ENCODE measurements at places on chromosomes 3 and 15.
A peak's percentile ranks its signal among the peaks of the same experiment; 100 is the strongest.

GRCh38 chr15:90086868-90087268 lies 15.4 kb downstream of the IDH2 start:
- DNase-seq, result no peak

DNA sequence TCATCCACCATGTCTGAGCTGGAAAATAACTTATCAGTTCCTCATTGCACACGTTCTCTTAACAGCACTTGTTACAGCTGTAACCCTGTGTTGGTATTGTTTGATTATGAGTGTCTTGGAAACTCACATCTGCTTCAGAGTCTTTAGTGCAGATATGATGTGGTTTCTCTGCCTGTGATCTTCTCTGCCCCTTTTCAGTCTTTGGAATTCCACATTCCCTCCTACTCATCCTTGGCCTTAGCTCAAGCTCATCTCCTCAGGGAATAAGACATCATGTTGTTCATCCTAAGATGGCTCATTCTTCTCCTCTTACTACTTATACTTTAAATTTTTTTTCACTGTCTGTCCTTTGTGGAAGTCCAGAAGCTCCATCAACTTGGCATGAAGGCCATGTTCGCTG lies 77.7 kb downstream of the SYNPR start:
- DNase-seq, result peak; percentile 70

GRCh38 chr3:10550705-10551104 lies 45.3 kb upstream of the ATP2B2 start:
- DNase-seq, result no peak

DNA sequence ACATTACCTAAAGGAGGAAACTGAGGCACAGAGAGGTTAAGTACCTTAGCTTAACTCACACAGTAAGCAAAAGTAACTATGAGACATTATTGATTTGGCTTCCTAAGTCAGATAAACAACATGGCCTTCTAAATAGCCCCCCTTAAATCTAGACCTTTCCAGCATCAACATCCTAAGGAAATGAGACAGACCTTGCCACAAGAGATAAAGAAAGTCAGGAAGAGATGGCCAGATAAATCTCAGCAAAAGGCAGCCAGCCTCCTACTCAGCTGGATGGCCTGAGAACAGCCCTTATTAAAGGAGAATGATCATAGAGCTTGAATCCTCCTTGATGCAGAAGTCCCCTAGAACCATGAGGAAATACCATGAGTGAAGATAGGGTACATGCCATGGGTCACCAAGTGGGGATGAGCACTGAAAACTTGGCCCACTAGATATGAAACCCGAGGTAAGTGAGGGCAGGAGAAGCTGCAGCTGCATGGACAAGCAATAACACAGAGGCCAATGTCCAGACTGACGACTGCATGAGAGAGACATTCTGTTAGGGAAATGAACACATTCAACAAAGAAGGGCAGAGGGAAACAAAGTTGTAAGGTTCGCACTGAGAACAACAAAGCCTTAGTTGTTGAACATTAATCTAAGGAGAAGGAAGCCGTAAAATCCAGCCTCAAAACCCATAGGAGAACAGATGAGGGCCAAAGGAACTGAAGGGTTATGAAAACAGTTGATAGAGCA lies 69.6 kb downstream of the ZIC4 start:
- DNase-seq, result no peak

GRCh38 chr3:127961124-127961523 lies 46.1 kb downstream of the KBTBD12 start:
- DNase-seq, result no peak

- DNase-seq, result no peak
Observed at GRCh38 chr3:48990636-48991469, 812 bp downstream of the P4HTM start.

- no peak for DNase-seq
Observed at GRCh38 chr15:45943240-45943639, 308.4 kb downstream of the SQOR start.

DNA sequence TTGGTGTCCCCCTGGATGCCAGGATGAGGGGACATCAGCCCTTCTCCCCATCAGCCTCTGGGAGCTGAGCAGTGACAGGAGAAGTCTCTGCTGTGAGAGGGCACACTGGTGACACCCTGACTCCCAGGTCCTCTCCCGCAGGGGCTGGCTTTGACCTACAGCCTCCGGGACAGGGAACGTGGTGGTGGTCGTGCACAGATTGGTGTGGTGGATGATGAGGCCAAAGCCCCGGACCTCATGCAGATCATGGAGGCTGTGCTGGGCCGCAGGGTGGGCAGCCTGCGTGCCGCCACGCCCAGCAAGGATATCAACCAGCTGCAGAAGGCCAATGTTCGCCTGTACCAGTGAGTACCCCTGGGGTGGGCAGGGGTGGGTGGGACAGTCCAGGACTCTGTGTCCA lies 6.8 kb downstream of the VILL start:
- no peak for DNase-seq

DNA sequence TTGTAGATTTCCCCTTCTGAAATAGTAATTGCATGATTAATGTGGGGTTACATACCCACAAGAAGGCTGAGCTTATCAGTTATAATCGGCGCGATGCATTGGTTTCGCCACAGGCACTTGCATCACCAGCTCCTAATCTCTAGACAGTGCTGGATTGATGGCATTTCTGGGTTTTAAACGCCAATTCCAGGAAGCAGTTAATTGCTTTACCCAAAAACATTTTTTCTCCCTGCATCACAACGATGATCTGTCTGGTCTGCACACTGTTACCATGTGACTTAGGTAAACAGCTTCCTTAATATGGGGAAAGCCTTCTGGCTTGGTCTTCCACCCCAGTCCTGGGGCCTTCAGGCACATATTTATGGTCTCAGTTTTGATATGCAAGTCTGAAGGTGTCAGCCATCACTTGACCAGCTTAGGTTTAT lies 70.0 kb upstream of the HEG1 start:
- peak; percentile 100 for DNase-seq

DNA sequence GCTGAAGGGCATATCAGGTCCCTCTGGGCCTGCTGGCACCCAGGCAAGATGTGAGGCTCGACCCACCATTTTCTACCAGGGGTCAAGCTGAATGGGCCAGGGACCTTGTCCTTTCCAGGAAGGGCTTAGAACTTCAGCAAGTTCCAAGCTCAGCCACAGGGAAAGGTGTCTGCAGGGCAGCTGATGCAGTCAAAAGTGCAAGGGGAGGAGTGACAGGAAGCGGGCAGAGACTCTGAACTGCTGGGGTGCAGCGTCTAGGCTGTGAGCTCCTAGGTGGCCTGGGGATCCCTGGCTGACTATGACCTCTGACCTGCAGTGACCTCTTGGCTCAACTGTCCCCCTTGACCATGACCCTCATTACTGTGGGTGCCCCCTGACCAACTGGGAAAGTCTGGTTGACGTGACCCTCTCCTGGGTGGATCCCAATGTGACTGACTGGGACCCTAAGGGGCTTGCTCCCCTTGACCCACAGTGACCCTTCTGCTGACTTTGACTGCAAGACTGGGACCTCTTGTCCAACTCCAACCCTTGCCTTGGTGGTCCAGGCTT lies 14.4 kb upstream of the SEC13 start:
- DNase-seq, result no peak

DNA sequence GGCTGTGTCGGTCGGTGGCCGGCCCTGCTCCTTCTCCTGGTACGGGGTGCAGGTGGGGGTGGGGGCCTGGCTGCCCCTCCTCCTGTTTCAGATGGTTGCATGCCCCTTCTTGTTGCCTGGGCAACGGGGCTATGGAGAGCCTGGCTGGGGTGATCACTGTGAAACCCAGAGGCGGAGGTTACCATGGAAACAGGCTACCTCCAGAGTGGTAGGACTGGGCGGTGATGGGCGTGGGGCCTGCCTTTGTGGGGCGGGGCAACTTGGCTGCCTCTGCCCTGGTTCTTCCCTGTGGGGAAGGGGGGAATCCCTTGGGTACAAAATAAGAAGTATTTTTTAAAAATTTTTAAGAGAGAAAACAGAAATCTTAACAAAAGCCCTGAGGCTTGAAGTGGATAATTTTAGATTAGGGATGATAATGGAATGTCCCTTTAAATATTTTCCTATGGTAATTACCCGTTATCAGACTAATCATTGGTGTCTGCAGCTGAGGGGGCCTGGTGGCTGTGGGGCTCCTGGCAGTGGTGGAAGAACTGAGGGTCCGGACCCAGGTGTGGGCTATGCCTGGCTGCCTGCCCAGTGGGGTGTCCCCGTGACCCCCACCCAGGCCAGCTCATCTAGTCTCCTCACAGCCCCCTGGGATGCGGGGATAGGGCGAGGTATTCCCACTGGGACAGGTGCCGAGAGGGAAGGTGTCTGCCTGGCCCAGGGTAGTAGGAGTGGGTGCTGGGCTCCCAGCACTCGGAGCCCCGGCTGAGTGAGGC lies 32.5 kb downstream of the PLXNA1 start:
- no peak for DNase-seq

- peak; percentile 93 for DNase-seq
Observed at GRCh38 chr15:72758182-72758581, 25.4 kb downstream of the ADPGK start.

- no peak for DNase-seq
Observed at GRCh38 chr3:24905266-24905665, 410.6 kb upstream of the THRB start.

DNA sequence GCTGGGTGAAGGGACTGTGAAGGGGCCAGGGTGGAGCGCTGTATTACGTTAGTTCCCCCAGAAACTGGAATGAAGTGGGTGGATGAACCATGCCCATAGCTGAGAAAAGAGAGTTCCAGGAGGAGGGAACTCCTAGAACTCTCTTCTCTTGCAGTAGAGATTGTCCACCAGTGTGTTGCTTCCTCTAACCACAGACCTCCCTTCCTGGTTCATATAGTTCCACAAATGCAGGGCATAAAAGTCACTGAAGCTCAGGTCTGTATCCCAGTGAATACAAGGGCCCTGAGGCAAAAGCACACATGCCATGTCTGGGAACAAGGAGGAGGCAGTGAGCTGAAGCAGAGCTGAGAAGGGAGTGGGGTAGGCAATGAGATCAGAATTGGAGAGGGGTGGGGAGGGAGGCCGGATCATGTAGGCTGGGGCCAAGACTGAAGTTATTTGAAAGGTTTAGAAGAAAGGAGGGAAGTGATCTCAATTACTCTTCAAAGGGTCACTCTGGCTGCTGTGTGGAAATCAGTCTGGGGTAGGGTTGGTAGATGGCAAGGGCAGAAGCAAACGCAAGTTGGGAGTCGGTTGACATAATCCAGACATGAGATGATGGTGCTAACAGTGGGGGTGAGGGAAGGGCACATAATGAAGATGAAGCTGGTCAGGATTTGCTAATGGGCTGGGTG lies 6.5 kb downstream of the A4GNT start:
- DNase-seq, result no peak

DNA sequence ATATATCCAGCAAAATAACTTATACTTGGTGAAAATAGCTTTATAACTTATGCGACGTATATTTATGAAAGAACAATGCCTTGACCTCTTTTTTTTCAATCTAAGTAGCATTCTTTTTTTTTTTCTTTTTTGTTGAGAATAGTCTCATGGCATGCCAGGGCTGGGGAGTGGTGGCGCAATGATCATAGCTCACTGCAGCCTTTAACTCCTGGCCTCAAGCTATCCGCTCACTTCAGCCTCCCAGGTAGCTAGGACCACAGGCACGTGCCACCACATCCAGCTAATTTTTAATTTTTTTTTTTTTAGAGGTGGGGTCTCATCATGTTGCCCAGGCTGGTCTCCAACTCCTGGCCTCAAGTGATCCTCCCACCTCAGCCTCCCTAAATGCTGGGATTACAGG lies 43.5 kb downstream of the RAB8B start:
- DNase-seq, result no peak

DNA sequence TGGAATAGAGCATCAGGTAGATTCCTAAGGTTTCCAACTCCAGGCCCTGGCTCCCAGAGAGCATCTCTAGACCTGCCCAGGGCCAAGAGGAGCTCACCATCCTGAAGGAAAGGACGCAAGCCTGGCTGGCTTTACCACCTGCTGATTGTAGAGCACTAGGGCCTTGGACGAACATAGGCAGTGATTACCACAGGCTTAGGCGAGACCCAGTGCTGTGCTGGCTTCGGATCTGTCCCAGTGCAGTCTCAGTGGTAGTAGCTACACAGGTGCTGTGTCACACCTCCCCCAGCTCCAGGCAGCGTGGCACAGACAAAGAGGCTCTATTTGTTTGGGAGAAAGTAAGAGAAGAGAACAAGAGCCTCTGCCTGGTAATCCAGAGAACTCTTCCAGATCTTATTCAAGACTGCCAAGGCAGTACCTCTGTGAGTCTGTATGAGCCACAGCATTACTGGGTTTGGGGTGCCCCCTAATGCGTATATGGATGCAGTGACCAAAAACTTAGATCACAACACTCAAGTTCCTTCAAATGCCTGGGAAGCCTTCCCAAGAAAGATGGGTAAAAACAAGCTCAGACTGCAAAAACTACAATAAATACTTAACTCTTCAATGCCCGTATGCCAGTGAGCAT lies 25.4 kb downstream of the ISG20 start:
- no peak for DNase-seq

DNA sequence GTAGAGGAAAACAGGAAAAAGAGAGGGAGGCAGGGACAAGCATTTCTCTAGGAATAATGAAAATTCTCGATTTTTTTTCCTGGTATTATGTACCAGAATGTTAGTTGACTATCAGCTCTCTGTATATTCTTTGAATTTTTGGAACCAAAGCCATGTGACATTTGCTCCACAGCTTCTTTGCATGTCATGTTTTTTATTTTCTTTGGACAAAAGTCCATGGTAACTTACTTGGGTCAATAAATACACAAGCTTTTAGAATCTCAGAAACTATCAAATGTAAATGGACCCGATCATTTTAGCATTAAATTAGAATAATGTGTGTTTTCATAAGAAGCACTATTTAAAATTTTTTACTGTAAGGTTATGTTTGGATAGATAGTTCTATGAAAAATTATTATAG lies 320.5 kb downstream of the ZIC1 start:
- no peak for DNase-seq

DNA sequence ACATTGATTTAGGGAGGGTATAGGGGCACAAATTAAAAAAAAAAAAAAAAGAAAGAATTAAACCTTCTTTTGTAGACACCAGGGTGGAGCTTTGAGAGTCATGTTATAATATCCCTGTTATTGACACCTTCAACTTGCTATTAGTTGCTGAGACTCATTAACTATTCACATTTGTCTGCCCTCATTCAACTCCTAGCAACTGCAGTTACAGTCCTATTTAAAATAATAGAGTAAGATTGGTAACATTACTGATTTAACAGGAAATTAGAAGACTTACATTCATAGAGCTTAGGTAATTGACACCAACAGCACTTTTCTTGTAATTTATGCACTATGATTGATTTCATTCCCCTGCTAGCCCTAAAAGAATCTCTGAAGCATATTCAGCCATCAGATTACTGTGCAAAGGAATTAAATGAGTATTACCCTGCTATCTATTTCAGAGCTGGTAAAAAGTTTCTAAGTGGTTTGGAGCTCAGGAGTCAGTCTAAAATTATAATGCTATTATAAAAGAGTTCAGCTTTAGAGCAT lies 148.8 kb upstream of the TBL1XR1 start:
- no peak for DNase-seq

DNA sequence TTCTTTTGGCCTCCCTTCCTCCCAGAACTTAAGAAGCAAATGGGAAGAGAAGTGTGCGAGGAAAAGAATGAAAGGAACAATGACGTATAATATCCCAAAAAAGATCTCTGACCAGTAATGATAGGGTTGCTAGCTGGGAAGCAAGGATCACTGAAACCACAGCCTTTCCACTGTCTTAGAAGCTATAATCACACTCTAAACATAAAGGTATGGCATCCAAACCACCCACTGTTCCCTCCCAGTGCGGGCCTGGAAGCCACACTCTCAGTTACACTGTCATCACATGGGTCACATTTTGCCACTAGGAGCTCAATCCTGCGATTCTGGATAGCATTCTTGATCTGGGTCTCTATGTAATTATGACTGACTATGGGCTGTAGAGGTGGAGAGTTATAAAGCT lies 131.6 kb upstream of the HACD2 start:
- DNase-seq, result no peak

- DNase-seq, result no peak
Observed at GRCh38 chr15:34802803-34803750, 7.7 kb upstream of the ACTC1 start.

Measured in fibroblast of skin of left quadriceps (primary cell).